Neural progenitor cell (in vitro differentiated cells): ENCODE measurements at places on chromosomes 5 and 9.

DNA sequence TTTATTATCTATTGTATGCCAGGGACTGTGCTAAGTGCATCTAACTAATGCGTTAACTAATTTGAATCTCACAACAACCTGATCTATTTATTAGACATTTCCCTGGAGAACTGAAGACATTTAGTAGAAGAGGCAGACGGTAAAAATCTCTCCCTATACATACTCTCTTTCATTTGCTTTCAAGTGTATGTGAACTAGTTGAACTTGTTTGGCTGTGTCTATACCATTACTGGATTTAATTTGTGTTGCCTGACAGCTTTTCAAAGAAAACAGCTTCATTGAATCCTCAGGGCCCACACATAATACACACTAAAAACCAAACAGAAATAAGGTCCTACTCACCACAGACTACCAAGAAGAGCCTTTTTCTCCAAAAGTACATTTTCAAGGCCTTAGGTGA lies 133.6 kb upstream of the NR3C1 start:
- DNase-seq: no peak

- DNase-seq: no peak
Measured at GRCh38 chr9:106107716-106108115, 413.4 kb downstream of the TMEM38B start.

DNA sequence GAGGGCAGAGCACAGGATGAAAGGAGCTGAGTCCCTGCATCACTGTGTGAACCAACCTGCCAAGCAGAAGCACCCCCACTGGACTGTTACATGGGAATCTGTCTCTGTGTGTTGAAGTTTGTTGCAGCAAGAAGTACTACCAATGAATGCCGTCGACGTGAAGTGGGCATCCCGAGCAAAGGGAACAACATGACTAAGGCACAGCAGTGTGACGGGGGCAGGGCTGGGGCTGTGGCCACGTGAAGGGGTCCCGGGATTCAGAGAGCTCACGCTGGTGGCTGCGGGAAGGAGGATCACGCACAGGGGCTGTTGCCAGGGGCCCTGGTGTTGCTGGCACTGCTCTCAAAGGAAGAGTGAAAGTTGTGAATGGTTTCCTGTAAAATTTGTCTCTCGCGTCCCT lies 27.5 kb upstream of the GABBR2 start:
- DNase-seq: no peak

DNA sequence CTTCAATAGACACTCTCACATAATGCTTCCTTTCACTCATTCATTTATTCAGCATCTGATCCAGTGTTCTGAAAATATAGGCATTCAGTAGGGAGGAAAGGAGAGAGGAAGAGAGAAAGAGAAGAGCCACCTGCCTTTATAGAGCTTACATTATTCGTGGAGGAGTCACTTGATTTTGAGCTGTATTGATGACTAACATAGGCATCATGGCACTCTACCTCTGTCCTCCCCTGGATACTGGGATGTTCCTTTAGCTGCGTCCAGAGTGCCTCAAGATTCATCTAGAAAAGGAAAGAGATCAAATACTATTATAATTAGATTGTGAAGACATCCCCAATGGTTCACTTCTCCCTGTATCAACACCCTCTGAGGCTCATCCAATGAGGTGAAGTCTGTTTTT lies 345.1 kb downstream of the SPATA31D1 start:
- no peak for DNase-seq

- DNase-seq: no peak
Measured at GRCh38 chr9:74025402-74025925, 471.7 kb upstream of the RORB start.

GRCh38 chr5:122030251-122030650 lies 47.8 kb downstream of the LOX start:
- peak; percentile 3 for DNase-seq

- peak; percentile 76 for DNase-seq
Measured at GRCh38 chr5:173303878-173304590, 24.2 kb downstream of the STC2 start.

GRCh38 chr5:118616281-118616680 lies 372.1 kb downstream of the DTWD2 start:
- no peak for DNase-seq

DNA sequence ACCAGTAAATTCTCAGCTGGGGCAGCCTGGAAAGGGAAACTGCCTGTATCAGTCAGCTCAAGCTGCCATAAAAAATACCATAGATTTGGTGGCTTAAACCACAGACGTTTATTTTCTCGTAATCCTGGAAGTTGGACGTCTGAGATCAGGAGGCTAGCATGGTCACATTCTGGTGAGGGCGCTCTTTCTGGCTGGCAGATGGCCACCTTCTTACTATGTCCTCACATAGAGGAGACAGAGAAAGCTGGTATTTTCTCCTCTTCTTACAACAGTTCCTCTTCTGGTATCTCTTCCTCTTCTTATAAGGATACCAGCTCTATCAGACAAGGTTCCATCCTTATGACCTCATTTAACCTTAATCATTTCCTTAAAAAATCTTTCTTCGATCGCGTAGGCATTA lies 50.5 kb upstream of the RFX3 start:
- no peak for DNase-seq

DNA sequence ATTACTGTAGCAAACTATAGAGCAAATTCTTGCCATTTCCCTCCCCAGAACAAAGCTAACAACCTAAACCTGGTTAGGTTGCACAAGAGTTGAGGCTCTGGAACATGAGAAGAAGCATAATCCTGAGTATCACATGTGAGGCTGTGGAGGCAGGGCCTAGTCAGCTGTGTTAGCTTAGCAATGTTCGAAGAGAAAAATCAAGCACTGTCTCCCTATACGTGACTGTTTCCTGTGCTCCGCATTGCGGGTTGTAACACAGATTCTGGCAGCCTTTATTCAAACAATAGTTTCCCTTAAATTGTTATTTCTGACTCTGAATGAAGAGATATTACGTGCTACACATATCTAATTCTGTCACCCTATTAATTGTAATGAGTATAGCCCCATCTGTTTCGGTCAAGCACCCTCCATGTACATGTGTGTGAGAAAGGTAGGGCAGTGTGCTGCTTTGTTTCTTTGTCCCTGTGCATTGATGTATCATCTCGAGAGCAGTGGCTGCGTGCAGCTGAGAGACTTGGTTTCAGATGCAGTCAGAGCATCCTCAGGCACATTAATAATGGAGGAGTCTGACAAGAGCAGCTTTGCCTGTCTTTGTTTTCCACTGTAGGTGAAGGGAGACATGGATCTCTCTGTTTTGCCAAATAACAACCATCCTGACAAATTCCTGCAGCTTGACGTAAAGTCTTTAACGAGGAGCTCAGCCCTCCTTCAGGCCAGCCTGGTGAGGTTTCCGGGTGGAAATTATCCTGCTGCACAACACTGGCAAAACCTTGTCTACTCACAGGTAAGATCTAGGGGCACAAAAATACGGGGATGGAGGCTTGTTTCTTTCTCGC lies at the start of gene MINAR2:
Gene MINAR2, plus strand, starts transcription at position 523 of the 836 bp plus-strand sequence. Its CDS starts 97 bp downstream, at position 620.
- DNase-seq: no peak

- peak; percentile 73 for DNase-seq
Measured at GRCh38 chr9:124040935-124041816, 29.6 kb downstream of the LHX2 start.

DNA sequence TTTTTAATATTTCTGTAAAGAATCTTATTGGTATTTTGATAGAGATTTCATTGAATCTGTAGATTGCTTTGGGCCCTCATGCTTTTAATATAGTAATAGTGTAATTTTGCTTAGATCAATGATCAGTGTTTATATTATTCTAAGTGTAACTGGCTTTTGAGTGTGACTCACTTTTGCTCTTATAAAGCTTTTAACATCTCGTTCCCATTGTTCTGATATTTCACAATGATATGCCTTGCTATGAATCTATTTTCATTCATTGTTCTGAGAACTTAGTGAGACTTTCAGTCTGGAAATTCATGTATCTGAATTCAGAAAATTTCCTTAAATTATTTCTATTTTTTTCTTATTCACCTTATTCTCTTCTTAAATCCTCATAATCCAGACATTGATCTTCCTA lies 13.5 kb upstream of the MAMDC2 start:
- DNase-seq: no peak

DNA sequence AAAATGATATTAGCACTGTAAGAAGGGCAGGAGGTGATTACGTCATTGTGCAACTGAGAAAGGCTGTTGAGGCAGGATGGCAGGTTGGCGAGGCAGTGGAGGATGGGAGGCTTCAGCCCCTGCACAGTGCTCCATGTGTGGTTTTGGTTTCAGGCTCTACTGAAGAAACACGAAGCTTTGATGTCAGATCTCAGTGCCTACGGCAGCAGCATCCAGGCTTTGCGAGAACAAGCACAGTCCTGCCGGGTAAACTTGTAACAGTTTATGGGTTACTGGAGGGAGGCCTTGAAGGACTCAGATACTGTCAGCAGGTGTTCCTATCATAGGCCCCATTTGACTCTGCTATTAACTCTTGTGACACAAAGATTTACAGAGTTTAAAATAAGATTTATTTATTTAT lies 35.1 kb downstream of the SPTAN1 start:
- DNase-seq: no peak

DNA sequence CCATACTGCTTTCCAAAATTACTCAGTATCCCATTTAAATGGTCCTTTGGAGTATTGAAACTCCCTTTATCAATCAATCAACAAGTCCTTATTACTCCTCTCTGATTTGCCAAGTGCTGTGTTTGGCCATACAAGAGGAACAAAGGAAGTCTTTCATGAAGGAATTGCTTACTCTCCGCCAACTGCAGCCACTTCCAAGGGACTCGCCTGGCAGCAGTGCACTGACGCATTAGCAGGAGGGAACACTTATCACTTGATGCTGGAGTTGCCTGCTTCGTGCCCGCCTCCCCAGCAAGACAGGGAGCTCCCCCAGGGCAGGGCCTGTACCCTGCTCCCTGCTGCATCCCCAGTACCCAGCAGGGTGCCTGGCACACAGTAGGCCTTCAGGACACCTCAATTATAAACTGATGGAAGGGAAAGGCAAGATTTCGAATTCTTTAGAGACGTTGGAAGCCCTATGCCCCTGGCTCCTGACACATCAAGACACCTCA lies 97.9 kb downstream of the CRB2 start:
- DNase-seq: no peak

DNA sequence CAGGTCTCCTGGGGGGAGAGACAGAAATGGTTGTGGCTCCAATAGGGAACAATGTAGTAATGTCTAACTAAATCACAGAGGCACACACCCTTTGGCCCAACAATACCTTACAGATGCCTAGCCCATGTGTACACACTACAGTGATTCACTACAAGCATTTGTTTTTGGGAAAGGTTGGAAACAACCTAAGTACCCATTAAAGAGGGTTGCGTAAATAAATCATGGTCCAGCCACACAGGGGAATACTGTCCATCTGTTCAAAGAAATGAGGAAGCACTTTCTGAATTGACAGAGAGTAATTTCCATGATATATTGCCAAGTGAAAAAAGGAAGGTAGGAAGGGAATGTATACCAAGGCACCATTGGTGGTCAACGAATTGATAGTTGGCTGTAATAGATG lies 22.0 kb upstream of the GTF3C5 start:
- no peak for DNase-seq

DNA sequence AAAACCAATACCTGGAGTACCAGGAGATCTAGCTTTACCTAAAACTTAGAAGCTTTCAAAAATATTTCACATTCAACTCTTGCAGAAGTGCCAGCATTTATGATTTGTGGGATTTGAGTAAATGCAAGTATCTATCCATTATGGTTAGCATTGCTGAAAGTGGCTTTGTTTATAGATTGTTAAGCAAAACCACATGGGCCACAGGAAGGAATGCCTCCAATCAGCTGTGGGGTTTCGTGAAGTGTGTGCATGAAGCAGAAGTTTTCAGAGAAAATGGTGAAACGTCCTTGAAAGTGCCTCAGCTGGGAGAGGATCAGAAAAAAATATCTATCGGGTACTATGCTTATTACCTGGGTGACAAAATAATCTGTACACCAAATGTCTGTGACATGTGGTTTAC lies 4.2 kb downstream of the LECT2 start:
- no peak for DNase-seq

DNA sequence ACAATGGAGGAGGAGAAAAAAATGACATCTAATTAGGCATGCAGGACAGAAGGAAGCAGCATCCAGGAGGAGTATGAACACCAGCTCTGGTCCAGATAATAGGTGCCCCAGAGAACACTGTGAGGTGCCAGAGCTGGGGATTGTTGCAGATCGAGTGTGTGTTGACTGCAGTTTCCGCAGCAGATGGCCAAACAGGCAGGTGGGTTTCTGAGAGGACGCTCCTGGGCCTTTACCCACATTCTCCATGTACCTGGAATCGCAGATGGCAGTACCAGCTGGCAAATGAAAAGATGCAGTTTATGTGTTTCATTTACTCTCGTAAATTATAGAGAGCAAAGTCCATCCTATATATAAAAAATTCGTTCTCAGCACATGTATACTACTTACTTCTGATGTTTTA lies 182.2 kb upstream of the ISL1 start:
- no peak for DNase-seq

DNA sequence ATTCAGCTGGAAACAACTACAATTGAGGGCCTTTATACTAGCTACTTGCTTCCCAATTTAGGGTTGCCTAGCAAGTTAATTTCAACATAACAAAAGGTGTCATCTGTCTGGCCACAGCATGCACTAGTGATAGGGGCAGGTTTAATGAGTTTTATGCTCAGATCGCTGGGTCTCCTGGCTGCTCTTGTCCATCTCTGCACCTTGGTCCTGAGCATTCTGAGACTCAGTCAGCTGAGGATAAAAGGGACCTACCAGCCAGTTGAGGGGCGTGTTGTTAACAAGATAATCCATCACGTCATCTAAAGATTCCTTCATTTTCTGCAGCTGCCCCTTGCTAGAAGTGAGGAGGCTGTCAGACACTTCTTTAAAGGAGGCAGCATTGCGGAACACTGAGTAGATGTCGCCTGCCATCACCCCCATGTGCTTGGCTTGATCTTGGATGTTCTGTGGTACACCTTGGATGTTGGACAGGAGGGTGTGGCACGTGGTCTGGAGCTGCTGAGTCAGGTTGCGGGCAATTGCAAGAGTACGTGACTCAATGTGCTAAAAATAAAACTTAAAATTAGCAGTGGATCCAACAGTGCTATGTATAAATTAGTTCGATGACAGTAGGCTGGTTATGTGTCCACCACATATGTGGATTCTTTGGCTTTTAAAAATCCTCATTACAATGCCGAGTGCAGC lies 11.0 kb downstream of the PLIN2 start:
- no peak for DNase-seq

DNA sequence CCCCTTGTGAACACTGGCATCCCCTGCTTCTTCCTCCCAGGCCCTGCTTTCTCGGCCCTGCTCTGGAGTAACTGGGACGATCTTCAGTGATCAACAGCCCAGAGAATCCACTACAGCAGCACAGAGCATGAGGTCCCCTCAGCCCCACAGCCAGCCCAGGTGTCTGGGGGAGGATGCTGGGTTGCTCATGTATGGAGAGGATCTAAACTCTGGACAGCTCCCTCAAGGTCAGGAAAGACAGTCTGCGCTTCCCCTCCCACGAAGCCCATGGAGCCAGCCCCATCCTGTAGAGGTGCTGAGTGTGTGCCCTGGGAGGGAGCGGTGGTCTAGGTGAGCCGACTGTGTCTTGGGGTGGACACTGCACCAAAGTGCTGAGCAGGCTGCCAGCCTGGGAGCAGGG lies 190.2 kb downstream of the GABBR2 start:
- DNase-seq: no peak

GRCh38 chr5:149489605-149490037 lies 61.6 kb downstream of the CSNK1A1 start:
- no peak for DNase-seq
